Tongue (tissue), 3 donors: ENCODE measurements at places on chromosomes 2 and 18. TPM values are rescaled to one million over a fixed set of nuclear protein-coding genes. Genes with fewer than 3 reads are reported as not detected.

The SNED1 gene
- 15.0 TPM for total RNA-seq

DNA sequence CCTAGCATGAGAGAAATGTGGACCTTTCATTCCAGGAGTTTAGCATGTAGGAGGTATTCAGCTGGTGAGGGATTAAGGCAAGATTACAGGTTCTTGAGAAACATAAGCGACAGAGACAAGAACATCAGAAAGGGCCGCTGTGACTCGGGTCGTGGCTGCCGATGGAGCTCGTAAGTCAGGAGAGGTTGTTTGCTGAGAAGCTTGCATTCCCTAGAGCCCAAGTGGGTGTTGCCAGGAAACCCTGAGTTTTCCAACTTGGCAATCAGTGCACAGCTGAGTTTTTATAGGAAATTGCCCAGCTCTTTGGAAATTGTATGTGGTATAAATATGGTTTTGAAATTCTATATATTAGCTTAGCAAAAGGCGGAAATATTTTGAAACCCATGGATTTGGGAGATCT lies 46.4 kb upstream of the CYP1B1 start:
- no peak for DNase-seq

DNA sequence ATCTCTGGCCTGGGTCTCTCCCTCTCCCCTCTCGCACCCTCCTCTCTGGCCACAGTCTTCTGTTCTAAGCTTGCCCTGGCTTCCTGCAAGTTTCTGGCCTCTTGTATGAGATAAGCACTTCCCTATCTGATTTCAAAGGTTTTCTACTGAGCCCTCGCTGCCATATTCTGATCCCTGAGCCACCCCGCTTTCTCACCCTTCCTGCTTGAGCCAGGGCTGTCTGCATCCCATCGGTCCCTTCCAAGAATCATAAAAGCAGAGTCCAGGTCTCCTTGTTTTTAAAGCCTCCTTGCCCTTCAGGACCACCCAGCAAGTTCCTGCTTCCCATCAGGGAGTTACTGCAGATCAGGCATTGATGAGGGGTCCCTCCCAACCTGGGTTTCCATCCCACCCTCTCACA lies 110.2 kb downstream of the PRKCE start:
- DNase-seq: no peak

DNA sequence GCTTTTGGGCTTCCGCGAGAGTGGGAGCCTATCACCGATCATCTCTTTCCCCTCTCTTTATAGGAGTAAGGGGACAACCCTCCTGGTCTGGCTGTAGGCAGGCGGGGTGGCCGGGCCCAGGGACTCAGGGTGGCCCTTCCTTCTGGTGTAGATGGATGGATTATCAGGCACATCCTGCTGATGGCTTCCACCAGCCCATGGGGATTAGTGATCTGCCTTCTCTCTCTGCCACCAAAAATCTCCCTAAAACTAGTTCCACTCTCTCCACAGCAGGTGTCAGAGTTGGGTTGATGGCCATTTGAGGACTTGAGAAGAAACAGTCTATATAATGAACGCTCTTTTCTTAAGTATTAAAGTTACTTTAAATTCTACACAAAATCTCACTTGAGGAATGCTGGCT lies 37.4 kb downstream of the NCK2 start:
- no peak for DNase-seq

DNA sequence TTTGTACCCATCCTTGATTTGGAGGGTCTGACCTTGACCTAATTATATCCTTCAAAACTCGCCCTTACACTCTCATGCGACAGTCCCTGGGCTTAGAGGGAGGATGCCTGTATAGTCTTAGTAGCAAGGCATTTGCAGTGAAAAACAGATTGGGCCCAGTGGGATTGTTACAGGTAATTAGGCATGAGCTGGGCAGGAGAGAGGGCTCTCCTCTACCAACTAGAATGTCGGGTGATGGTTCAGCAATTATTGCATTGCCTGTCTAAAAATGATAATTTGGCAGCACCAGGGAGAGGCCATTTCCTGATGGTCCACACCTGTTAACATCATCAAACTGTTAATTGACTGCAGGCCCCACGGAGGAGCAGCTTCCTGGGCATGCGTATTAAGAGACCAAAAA lies 32.4 kb downstream of the COMMD1 start:
- no peak for DNase-seq

- DNase-seq: peak; percentile 56
Observed at GRCh38 chr2:143937723-143938350, 582.1 kb downstream of the ZEB2 start.

DNA sequence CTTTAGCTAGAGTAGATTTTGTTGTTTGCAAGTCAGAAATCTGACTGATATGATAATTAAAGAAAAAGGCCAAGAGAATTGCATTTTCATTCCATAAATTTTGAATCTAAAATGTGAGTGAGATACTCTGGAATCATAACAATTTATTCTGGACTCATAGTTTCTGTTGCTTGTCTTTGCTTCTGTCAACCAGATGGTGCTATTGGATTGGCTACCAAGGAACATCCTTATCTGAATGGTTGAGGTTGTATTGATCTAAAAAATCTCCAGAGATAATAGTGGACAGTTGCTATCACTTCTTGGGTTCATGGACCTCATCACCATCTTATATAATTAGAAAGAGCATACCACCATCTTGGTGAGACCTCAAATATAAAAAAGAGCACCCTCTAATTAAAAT lies 34.0 kb upstream of the CPS1 start:
- no peak for DNase-seq

- DNase-seq: no peak
Observed at GRCh38 chr2:41621095-41621494, 426.7 kb upstream of the PKDCC start.
